Esophagus muscularis mucosa (tissue), 4 donors: ENCODE measurements at places on chromosomes 5 and 9. TPM values are rescaled to one million over a fixed set of nuclear protein-coding genes. Genes with fewer than 3 reads are reported as not detected.

DNA sequence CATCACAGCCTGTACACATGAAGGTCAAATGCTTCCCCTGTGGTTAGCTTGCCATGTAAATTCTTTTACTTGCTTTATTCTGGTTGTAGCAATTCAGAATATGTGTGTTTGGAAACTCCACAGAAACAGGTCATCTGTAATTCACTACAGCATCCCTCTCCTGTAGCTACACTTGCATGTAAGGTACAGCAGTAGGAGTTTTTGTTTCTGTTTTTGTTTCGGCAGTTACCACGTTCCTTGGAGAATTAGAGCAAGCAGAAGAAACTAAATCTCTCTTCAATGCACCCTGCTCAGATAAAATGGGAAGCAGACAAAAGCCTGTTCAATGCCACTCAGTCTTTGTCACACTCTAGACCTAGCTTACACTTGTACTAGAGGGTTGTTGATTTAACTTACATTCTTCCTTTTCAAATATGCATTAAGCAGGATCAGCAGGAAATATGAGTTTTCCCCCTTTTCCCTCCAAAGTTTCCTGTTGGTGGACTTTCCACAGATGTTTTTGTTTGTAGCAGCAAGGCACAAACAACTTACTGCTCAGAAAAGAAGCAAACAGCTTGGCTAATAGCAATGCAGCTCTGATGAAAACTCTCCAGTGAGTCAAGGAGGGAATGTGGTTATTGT lies 80.9 kb downstream of the YIPF5 start:
- no peak for DNase-seq

GRCh38 chr9:94779693-94780290 lies 53.3 kb downstream of the AOPEP start:
- DNase-seq = no peak

GRCh38 chr9:121686930-121687541 lies 35.6 kb downstream of the DAB2IP start:
- DNase-seq = no peak

- DNase-seq = peak; percentile 72
Observed at GRCh38 chr9:92636627-92637026, 33.3 kb downstream of the IPPK start.

DNA sequence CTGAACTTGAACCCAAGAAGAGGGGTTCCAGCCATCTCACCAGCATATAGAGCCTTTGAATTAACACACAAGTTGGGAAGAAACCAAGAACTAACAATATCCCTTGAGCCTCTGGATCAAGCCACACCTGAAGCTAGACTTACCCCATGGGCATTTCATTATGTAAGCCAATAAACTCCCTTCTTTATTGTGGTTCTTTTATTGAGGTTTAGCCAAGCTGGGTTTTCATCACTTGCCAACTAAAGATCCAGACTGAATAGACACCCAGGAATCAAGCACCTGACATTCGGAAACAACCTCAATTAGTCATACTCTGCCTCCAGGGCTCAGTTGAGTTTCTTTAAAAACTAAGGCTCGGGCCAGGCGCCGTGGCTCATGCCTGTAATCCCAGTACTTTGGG lies 226.7 kb downstream of the AGTPBP1 start:
- no peak for DNase-seq

DNA sequence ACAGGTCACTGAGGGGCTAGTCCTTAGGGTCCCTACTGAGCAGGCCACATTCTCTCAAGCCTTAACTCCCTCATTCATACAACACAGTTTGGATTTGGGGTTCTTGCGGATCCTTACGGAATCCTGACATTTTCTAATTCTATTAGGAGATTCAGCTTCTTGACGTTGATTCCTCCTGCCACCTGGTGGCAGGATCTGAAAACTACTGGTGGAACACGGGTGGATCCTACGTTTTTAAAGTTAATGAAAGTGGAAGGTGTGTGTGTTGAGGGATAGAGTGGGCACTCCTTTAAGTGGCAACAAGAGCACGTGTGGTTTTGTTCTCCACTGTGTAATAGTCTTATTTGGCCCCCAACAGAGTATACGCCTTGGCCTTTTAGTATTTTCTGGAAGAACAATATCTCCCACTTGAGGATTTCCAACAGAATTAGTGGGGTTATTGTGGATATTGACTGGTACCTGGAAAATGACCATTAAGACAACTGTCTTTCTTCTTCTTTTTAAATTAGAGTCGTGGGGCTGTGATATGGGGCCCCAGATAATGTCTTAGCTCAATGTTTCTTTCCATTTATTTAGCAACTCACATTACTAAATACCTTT lies 25.2 kb downstream of the SLC28A3 start:
- no peak for DNase-seq

DNA sequence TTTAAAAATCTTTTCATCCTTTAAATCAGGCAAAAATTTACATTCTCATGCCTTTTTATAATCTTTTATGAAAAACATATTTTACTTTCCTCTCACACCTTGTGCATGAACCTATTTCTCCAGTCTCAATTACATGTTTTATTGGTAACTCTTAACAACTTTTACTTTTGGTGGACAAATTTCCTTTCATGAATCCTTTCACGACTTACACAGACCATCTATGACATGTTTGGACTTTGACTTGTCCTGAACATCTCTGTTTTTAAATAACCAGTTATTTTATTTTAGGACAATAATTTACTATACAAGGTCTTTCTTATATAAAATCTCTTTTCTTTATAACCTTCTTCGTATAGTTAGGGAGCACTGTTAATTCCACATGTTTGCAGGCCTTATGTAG lies 26.5 kb upstream of the MTMR12 start:
- no peak for DNase-seq

DNA sequence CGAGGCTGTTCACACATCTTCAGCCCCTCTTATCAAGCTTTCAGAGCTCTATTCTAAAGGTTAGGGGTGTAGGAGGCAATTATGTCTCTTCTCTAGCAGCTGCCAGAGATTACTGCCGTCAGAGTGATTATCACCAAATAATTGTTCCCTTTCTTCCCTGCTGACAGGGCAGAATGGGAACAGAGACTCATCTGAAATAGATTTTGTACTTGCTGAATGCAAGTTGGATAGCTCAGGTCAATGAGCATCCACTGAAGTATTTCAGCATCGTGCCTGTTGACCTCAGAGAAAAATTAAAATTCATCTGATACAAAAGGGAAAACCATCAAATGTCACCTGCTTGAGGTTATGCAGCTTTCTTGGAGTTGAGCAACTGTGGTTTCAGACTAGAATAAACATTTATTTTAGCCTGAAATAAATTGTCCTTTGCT lies 213.7 kb upstream of the MAP3K1 start:
- DNase-seq = no peak

DNA sequence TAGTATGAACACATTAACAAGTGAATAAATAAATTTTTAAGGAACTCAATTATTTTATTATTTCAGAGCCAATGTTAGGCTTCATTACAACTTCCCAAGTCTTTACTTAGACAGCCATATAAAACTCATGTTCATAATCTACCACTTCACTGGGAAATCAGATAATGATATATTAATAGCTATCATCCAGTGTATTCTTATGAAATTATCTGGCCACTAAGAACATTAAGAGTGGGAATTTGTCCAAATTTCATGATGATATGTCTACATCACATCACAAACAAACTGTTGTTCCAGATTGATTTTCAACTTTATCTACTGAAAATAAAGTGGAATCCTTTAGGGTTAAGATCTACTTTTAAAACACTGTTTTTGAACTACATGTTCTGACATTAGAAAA lies 668.6 kb downstream of the EFNA5 start:
- DNase-seq = no peak

DNA sequence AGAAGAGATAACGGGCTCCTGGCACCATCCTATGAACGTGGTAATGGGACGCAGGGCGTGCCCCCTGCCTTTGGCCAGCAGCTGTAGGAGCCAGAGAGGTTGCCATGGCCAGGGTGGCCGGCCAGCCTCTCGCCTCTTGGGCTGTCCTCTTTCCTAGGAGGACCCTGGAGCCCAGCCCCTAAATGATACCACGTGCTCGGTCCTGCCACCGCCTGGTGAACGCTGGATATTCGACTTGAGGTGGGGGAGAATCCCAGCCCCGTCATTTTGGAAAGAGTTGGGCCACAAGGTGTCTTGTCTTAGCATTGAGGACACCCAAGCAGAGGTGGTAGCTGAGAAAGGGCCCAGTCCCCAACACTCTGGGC lies 391 bp upstream of the NRG2 start:
- DNase-seq = no peak

- no peak for DNase-seq
Observed at GRCh38 chr5:122424132-122424531, 112.1 kb downstream of the SNCAIP start.

DNA sequence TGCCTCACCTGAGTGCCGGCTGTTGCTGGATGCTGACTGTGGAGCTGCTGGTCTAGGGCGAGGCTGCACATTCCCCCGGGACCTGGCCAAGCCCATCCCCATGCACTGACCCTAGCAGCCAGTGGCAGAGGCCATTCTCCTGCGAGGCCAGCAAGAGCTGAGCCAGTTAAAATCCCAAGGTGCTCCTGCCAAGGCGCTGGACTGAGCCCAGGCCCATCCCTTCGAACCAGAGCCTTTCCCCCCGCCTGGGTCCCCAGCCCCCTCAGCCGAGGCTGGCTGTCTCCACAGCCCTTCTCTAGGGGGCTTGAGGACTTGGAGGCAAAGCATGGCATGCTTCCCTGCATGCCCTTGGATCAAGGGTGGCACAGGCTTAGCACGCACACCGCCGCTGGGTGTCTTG lies 1.6 kb downstream of the ADAMTSL2 start:
- no peak for DNase-seq

- no peak for DNase-seq
Observed at GRCh38 chr9:24071716-24072115, 245.7 kb upstream of the ELAVL2 start.

GRCh38 chr5:112690605-112691338 lies 46.9 kb upstream of the APC start:
- peak; percentile 82 for DNase-seq

GRCh38 chr5:107532169-107532878 lies 138.4 kb downstream of the EFNA5 start:
- DNase-seq = peak; percentile 89

- DNase-seq = no peak
Observed at GRCh38 chr5:168710706-168711105, 131.5 kb upstream of the PANK3 start.

GRCh38 chr9:38022995-38023394 lies 46.0 kb downstream of the SHB start:
- DNase-seq = no peak

DNA sequence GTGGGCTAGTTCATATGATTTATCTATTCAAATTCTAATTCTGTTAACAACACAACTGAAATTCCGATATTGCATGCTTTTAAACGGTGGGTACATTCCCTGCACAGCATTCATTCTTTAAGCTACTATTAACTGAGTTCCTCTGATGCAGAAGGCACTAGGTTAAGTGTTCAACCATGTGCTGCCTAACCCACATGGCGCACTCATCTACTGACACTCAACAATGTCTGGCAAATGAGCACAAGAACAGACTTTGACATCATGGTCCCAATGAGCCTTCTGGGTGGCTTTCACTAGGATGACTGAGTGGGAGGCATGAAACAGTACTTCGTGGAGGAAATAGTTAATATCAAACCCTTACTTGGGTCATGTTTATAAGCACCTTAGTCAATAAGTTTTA lies 10.2 kb downstream of the NREP start:
- no peak for DNase-seq

GRCh38 chr9:34591917-34592866 lies 2.7 kb upstream of the CNTFR start:
- DNase-seq = no peak

- no peak for DNase-seq
Observed at GRCh38 chr9:120568816-120569215, 11.2 kb downstream of the CDK5RAP2 start.

GRCh38 chr9:98101416-98101815 lies 17.6 kb downstream of the TRIM14 start:
- no peak for DNase-seq

DNA sequence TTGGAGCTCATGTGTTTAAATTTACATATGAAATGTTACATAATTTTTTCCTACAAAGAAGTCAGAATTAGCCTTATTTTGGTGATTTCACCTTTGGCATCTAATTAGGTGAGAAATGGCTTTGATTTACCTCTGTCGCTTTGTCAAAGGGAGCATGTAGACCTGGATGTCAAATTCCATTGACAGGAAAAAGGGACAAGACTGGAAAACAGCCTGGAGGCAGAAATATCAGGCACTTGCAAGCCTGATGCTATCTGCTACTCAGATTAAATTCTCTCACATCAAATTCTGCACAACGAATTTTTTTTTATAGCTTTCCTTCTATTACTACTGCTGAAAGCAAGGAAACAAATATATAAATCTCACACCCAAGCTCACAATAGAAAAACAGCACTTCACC lies 54.1 kb upstream of the CTNND2 start:
- no peak for DNase-seq

DNA sequence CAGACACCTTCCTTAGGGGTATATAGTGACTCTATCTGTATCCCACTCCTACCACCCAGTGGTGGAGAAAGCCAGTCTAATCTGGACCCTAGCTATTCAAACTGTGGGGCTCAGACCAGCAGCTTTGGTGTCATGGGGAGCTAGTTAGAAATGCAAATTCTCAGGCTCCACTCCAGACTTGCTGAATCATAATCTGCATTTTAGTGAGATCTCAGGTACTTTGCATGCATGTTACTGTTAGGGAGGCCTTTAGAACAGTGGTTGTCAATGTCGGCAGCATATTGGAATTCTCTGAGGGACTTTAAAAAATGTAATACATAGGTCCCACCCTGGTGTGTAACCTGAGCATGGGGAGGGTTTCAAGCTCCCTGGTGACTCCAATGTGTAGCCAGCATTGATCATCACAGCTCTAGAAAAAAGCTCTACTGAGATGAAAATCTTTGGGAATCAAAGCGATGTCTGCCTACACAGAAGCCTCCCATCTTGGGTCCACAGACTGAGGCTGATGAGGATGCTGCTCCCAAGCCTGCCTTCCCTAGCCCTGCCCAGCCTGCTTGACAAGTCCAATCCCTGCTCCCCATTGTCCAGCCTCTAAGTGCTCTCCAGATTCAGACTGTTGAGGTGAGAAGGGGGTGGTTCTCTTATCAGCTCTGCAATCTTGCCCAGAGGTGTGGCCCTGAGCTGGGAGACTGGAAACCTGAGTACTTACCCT lies 11.9 kb upstream of the GM2A start:
- no peak for DNase-seq

GRCh38 chr9:7879551-7880245 lies 80.1 kb upstream of the DMAC1 start:
- no peak for DNase-seq

GRCh38 chr9:3099646-3100045 lies 255.8 kb upstream of the PUM3 start:
- no peak for DNase-seq

GRCh38 chr5:115854139-115854538 lies 12.4 kb downstream of the AP3S1 start:
- no peak for DNase-seq

The MVB12B gene
- 14.1 TPM for total RNA-seq

The PCA3 gene
- total RNA-seq = 1.0 TPM

The TMEM252 gene
- not detected for total RNA-seq

The CCDC171 gene
- 1.3 TPM for total RNA-seq

The GMCL2 gene
- not detected for total RNA-seq

The MSMP gene
- total RNA-seq = not detected

The C9 gene
- not detected for total RNA-seq

The NACC2 gene
- 192 TPM for total RNA-seq
